RPMI8226 (cell line): ENCODE measurements at places on chromosomes 3 and 15.
A peak's percentile ranks its signal among the peaks of the same experiment; 100 is the strongest.

GRCh38 chr3:6921066-6921465, 60.2 kb downstream of the GRM7 start:
- no peak for DNase-seq

GRCh38 chr3:169542331-169542751, 121.2 kb downstream of the MECOM start:
- no peak for DNase-seq

DNA sequence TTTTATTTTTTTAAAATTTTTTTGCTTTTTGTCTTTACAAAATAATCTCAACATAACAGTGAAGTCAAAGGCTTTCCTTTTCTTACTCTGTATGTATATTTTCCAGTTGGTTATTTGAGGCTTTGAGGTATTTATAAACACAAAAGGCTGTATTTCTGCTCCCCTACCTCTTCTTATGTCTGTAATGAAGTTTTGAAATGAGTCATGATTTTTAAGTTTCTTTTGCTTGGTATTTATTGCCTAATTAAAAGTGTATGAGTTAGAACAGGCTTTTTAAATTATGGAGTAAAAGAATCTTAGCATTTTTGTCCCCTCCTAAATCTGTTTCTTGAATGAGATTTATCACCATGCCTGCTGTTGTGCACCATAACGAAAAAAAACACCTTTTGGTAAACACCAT, 66.0 kb downstream of the DCUN1D1 start:
- no peak for DNase-seq

DNA sequence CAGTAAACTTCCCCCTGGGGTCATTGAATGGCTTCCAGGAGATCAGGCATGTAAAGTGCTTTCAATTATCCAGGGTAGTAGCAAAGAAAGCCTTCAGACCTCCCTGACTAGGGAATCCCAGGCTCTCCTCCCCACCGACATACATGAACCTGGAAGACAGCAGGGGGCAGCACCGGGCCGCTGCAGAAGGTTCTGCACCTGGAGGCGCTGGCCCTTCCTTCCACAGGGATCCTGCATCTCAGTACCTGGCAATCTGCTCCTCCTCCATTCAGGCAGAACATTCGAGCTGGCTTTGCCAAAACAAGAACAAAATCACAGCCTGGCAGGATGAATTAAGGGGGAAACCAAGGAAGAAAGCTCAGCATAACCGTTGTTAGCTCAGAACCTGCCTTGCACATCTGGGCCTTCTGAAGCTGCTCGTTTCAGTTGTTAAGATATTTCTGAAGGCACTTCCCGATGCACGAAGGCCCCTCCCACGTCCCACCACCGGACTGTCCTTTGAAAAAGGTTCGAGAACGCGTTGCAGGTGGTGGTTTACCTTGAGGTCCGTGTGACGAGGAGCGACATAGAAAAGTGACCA, 237.7 kb downstream of the SLCO3A1 start:
- DNase-seq = peak; percentile 30

- DNase-seq = no peak
Measured at GRCh38 chr3:73557986-73558726, 66.6 kb downstream of the PDZRN3 start.

GRCh38 chr3:52289338-52289746, 1.7 kb downstream of the GLYCTK start:
- no peak for DNase-seq

GRCh38 chr15:101346928-101347327, 51.9 kb upstream of the SNRPA1 start:
- DNase-seq = no peak

GRCh38 chr15:90300988-90301706, 35.7 kb downstream of the NGRN start:
- DNase-seq = peak; percentile 68

DNA sequence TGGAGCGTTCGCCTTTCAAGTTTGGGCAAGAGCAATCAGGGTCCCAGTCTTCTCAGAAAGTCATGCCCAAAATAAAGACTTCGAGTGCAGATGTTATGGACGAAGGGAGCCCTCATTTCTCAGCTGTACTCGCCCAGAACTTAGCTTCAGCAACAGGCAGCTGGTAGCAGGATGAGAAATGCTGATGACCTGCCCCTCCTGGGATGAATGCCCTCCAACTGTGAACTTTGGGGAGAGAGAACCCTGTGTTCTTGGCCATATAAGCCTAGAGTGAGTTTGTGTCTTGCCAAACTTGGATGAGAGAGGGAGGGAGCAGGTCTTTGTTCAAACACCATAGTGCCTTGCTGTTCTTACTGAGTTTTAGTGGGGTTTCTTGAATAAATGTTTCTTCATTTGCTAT, 400.3 kb downstream of the LRTM1 start:
- DNase-seq = no peak

DNA sequence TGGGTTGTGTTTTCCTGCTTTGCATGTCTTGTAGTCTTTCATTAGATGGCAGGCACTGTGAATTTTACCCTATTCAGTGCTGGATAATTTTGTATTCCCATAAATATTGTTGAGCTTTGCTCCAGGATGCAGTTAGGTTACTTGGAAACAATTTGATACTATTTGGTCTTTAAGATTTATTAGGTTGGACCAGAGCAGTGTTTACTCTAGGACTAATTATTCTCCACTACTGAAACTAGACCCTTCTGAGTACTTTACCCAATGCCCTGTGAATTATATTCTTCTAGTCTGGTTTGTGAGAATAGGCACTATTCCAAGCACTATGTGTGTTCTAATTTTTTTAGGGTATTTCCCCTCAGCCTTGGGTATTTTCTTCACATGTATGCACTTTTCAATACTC, 37.8 kb upstream of the TASOR start:
- no peak for DNase-seq

DNA sequence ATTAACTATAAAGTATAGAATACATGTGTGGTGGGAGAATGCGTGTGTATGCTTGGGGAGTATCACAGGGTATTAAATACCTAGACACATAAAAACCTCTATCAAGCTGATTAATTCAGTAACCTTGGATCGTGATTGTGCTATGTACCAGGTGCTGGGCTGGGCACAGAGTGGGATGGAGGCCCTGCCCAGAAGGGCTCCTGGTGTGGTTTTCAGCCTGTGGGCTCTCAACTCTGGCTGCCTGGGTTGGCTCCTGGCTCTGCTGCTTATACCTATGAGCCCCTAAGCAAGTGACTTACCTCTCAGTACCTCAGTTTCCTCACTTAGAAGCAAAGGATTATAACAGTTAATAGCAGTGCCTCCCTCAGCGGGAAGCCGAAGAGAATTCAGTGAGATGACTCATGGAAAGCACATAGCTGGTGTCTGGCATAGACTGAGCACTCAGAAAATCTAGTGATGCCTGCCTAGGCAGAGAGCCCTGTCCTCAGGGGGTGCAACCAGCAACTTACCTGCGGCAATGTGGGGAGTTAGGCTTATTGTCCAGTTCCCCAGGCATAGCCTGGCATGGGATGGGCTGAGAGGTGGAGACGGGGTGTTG, 90.6 kb upstream of the MYZAP start:
- DNase-seq = no peak

- no peak for DNase-seq
Measured at GRCh38 chr3:131072099-131072559, 45.5 kb downstream of the NEK11 start.

DNA sequence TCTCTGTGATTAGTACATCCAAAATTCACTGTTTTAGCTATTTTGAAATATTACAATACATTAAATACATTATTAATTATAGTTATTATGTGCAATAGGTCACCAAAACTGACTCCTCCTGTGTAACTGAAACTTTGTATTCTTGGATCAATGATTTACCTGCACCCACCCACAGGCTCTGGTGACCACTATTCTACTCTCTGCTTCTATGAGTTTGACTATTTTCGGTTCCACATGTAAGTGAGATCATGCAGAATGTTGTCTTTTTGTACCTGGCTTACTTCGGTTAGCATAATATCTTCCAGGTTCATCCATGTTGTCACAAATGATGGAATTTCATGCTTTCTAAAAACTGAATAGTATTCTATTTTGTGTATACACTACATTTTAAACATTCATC, 43.8 kb downstream of the SLC2A2 start:
- no peak for DNase-seq

GRCh38 chr3:140726066-140726465, 48.2 kb downstream of the TRIM42 start:
- DNase-seq = no peak

DNA sequence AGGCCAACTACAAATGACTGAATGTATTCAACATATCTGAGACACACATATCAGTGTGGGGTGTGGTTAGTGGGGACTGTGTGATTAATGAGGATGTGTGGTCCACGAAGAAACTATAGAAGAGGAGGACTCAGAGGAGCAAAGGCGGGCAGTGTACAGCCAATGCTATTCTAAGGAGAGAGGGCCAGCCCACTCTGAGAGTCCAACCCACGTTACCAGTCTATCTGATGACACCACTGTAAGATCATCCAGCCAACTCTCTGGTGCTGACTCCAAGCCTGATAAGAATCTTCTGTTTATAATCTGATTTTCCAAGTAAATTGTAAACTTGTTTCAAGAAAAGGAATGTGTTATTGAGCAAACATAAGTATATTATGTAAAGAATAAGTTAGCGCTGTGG, 47.2 kb downstream of the MCF2L2 start:
- DNase-seq = no peak

DNA sequence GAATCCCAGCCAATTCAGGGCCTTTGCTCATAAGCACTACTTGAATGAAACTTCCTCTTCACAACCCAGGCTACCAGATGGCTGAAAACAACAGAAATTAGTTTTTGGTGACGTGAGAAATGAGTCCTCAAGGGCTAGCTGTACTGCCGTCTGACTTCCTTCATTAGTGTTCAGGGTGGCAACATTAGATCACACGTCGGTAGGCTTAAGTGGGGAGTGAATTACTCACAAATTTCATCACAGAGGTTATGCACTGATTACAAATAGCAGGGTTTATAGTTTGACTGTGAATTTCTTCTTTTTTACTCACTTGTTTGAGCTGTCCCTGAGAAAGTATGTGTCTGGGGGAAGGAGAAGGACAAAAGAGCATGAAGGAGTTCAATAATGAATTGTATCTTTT, 397.2 kb downstream of the GAP43 start:
- no peak for DNase-seq

DNA sequence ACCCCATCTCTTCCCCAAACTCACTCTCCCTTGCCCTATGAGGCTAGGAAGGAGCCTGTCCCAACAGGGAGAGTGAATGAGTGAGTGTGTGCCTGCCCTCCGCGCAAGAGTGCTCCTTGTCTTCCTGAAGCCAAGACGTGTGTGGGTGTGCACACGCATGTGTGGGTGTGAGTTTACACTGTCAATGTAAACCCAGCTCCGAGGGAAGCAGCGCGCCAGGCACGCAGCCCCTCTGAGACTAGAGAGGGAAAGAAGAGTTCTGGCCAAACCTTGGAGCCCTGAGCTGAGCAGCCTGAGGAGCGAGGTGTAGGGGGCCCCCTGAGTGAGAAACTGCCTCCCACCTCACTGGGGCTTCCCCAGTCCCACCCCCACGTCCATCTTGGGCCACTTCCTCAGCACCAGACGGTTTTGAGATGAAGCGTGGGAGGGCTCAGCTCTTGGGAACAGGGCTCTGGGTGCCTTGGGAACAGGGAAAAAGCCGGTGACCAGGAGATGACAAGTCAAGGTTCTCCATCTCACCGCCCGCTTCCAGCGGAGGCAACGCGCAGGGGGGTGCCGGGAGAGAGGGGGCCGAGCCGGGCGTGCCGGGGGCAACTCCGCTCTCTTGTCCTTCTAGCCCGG, 5.1 kb downstream of the MECOM start:
- DNase-seq = no peak

- no peak for DNase-seq
Measured at GRCh38 chr15:75872403-75872990, 29.2 kb downstream of the UBE2Q2 start.

DNA sequence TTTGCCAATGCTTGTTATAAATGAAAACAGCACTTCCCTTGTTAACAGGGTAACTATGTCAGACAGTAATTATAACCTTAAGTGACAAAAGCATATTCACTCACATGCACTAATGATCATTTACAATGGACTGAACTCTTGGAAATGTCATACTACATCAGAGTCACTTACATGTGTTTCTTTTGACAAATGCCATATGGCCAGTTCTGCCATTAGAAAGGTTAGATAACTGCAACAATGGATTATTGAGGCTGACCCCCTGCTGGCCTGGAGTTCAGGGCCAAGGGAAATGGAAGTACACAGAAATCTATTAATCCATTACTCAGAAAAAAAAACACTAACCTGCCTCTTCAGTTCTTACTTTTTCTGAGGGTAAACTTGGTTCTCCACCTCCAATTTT, 313.4 kb downstream of the CNTN3 start:
- DNase-seq = no peak

DNA sequence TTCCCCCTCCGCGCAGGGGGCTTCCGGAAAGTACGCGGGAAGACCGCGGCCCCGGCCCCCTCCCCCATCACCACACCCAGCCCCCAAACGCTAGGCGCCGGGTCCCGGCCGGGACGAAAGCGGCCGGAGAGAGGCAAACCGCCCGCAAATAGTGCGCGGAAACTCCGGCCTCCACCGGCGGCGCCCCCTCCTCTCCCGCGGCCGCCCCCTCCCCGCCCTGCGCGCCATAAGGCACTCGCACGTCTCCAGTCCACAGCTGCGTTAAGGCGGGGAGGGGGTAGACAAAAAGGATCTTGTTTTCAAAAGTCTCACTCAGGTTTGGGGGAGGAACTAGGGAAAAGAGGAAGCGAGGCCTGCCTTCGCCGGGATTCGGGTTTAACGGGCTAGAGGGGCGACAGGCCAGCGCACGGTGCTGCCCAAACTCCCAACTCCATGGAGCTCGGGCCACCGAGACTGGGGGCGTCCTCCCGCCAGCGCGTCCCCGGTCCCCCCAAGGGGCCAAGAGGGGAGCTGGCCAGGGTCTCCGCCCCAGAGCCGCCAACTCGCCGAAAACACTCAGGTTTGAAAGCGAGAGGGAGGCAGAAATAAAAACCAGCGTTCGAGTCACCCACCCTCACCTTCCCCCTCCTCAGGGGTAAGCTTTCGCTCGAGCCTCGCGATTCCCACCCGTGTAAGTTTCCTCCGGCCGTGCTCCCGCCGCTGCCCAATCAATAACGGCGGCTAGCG, 1.8 kb downstream of the ANP32A start:
- peak; percentile 83 for DNase-seq

GRCh38 chr3:71680603-71681002, 44.6 kb downstream of the EIF4E3 start:
- DNase-seq = no peak

GRCh38 chr3:178389258-178389657, 147.0 kb upstream of the KCNMB2 start:
- DNase-seq = no peak

- peak; percentile 41 for DNase-seq
Measured at GRCh38 chr3:182979103-182979673, 1.1 kb downstream of the DCUN1D1 start.
